ENCODE measurements at places on chromosomes 7 and 10.
A peak's percentile ranks its signal among the peaks of the same experiment; 100 is the strongest.

DNA sequence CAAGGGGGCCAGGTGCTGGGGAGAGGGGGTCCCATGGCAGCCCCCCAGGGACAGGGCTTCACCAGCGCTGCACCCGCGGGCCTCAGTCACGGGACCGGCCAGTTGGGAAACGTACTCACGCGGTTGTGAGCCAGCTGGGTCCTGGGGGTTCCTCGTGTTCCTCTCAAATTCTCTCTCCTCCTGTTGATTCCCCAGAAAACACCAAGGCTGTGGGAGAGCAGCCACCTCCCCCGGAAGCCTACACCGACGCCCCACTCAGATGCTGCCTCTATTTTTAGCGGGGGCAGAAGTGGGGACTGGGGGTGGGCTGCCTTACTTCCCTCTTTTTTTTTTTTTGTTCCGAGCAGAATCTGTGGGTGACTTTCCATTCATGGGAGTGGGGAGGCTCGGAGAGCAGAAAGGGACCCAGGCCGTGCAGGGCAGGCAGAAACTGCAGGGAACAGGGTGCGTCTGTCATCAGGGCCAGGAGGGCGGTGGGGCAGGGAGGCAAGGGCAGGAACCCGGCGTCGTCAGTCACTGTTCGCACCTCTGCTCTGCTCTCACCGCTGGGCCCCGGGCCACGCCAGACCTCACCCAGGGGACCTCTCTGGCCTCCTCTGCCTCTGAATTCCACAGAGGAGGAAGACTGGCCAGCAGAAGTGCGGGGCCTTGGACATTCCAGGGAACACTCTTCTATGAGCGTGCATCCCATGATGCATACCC is 63.1 kb downstream of the CARD11 start:
- no peak for DNase-seq

DNA sequence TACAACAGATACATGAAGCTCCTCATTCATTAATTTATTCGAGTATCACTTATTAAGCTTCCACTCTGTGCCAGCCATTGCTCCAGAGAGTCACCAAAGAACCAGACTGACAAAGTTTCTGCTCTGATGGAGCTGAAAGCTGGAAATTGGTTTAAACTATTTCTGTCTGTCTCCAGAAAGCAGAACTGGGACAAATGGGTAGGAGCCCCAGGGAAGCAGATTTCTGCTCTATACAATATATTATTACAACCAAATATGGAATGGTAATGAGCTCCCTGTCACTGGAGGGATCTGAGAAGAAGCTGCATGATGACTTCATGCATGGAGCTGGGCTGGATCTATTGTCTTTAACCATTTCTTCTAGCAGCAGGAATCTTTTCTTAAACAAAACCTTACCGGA is 165.4 kb upstream of the ADO start:
- no peak for DNase-seq

- DNase-seq, result no peak
These were observed 14.7 kb upstream of the INA start for GRCh38 chr10:103262229-103262628.

GRCh38 chr7:82141427-82141826 is 302.1 kb downstream of the CACNA2D1 start:
- DNase-seq, result no peak

- no peak for DNase-seq
These were observed 666.2 kb downstream of the TYW1 start for GRCh38 chr7:67662804-67663203.

DNA sequence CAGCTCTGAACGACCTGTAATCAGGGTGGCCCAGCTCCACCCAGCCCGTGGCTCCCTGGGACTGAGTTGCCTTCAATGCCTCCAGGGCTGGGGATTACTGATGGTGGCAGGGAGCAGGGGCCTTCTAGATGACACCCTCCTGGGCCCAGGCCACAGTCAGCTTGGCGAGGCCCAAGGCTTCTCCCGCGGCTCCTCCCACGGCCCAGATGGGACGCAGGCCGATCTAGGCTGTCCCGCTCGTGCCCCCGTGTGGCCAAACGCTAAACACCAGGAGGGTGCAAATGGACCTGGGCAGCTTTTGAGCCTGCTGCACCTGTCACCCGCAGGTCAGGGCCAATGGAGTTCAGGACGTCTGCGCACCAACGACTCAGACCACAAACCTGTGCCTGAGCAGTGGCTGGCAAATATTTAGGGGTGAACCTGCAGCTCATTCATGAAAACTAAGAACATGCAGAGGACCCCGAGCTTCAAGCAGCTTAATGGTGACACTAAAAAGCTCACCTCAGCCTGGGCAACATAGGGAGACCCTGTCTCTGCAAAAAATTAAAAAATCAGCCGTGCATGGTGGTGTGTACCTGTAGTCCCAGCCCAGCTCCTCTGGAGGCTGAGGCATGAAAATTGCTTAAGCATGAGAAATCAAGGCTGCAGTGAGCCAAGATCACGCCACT is 43.2 kb downstream of the ASB13 start:
- peak; percentile 93 for DNase-seq

DNA sequence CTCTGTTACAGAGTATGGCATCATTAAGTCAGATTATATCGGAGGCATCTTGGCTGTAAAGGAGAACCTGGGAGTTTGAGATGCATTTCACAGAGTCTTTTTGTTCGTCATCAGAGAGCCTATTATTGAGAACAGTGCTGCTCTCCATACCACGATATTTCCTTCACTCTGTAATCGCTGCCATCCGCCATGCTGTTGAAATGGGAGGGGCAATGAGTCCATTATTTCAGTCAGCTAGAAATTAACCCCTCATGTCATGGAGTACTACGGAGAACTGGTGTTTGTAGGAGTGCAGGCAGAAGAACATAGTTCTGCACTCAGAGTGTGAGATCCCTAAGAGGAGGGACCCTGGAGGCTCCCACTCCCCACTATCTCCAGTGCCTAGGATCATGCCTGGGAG is 59.2 kb downstream of the SLC16A12 start:
- no peak for DNase-seq

DNA sequence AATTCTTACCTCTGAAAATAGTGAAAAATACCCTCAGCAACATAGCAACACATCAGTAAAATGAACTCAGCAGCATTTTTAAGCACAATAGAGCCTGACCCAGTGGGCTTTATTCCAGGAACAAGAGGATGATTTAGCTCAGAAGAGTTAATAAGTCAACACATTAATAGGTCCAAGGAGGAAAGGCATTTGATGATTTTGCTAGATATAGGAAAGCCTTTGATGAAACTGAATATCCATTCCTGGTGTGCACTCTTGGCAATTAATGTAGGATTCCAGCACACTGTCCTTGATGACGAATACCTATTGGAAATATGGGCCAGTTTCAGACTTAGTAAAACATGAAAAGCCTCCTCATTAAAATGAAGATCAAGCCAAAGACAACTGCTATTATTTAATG is 42.5 kb downstream of the RASGEF1A start:
- DNase-seq, result no peak

- DNase-seq, result no peak
These were observed 4.0 kb upstream of the NKX2-3 start for GRCh38 chr10:99528494-99529441.

DNA sequence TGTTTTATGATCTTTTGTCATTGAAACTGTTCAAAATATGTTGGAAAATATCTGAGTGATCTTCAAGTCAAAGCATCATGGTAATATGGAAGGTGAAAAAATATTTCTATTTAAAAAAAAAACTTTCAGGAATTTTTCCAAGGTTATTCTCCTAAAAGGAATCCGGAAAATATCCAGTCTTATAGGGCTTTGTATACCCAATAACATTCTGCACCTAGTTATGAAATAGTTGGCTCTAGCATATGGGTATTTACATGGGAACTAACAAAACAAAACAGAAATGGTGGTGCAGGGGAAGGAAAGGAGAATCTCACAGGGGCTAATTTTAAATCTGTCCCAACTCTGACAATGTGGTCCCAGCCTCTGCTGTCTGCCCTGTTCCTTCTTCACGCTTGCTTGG is 167.1 kb upstream of the RHEB start:
- DNase-seq, result no peak

DNA sequence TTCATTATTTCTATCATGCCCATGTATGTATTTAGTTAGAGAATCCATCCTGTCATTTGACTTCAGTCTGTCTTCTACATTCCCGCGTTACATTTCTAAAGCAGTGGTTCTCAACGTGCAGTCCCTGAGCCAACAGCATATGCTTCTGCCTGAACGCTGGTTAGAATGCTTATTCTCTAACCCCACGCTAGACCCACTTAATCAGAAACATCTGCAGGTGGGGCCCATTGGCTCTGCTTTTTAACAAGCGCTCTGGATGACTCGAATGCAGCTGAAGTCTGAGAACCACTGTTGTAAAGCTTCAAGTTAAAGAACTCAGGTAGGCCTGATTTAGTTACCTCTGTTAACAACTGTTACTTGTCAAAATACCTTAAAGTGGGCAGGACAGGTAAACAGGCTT is 38.2 kb downstream of the NEUROD6 start:
- no peak for DNase-seq

DNA sequence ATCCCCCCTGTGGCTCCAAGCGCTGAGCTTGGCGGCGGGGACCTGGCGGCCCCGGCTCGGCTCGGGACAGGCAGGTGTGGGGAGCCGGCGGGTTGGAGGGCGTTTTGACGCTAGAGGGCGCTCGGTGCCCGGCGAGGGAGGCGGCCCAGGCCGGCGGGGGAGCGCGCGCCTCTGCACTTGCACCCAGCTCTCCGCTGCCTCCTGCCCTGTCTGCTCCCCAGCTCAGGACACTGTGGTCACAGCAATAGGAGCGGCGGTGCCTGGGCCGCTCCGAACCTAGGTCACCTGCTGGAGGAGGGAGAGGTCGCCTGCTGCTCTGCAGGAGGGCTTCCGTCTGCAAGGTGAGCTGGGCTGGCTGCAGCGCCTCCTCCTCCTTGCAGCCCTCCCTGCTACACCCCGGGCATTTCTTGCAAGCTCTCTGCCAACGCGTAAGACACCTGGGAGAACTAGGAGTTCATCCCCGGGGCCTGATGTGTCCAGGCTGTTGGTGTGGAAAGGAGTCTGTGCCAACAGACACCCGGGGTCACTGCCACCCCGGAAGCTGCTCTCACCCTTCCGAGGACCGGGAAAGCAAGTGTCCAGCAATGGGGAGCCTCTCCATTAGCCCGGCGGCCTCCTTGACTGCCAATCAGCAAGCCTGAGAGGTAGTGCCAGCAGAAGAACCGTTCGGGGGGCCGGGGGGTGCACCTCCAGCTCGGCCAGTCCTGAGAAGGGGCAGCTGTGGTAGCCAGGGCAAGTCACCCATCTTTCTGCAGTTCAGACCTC is 620.4 kb downstream of the GALNT17 start:
- peak; percentile 88 for DNase-seq

GRCh38 chr7:70893971-70894715 is 237.8 kb upstream of the GALNT17 start:
- DNase-seq, result peak; percentile 54

- DNase-seq, result no peak
These were observed 122.5 kb downstream of the CCNY start for GRCh38 chr10:35458500-35459448.

- DNase-seq, result peak; percentile 70
These were observed 436.8 kb upstream of the GALNT17 start for GRCh38 chr7:70694971-70695794.

- no peak for DNase-seq
These were observed 29.3 kb upstream of the FOXL3 start for GRCh38 chr7:260441-261281.

DNA sequence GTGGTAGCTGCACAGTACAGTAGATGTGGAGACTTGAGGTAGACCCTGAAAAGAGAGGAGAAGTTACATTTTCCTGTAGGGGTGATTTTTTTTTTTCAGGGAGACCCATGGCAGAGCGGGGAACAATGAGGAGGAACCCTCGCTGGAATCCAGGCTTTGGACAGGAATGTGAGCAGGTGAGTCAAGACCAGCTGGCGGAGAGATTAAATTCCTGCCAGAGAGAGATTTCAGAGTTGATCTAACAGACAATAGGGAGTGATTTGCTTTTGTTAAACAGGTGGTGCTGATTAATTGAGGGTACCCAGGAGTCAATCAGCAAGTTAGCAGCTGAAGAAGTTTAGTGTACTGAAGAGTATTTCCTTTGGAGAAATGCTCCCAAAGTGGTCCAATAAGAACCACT is 41.6 kb upstream of the MINDY3 start:
- peak; percentile 33 for DNase-seq

DNA sequence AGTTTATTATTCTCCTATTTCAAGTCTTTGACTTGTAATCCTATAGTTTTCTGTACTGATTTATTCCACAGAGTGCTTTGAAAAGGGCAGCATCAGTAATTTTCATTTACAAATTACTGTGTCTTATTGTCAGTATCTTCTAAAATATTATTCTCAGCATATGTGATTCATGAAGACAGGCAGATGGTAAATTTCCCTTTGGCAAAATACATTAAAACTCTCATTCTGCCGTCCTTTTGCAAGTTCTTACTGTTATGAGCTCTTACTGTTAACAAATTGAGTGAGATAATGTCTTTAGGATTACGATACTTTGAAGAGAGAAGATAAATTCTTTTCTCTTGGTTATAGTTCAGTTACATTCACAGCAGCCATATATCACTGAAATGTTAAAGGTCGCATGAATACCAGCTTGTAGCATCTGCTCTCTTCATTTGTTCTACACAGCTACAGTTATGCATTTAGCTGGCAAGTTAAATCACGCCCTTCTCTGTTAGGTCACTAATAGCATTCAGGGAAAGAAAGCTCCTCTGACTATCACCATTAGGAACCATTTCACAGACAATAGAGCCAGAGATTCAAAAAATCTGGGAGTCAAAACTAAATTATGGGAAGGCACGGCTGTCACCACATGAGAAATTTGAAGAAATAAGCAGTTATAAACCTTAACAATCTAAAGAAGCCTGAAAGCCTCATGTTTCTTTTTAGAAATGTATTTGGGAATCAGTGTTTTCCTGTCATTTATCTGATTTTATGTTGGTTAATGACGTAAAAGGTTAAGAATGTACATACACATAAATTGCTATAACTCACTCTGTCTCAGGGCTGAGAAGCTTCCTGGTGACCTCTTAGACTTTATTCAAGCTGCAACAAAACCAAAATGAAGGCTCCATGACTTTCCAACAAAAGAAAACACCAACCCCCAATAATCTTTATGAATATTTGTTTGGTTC is 109.6 kb upstream of the SP4 start:
- no peak for DNase-seq

DNA sequence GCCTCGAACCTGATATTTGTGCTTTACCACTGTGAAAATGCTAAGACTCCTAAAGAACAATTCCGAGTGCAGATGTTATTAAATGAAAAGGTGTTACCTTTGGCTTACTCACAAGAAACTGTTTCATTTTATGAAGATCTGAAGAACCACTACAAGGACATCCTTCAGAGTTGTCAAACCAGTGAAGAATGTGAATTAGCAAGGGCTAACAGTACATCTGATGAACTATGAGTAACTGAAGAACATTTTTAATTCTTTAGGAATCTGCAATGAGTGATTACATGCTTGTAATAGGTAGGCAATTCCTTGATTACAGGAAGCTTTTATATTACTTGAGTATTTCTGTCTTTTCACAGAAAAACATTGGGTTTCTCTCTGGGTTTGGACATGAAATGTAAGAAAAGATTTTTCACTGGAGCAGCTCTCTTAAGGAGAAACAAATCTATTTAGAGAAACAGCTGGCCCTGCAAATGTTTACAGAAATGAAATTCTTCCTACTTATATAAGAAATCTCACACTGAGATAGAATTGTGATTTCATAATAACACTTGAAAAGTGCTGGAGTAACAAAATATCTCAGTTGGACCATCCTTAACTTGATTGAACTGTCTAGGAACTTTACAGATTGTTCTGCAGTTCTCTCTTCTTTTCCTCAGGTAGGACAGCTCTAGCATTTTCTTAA is 47.7 kb downstream of the MINPP1 start:
- DNase-seq, result no peak

All from neural progenitor cell (in vitro differentiated cells).